Kidney glomerular epithelial cell (primary cell): ENCODE measurements at places on chromosomes 6 and 20.
A peak's percentile ranks its signal among the peaks of the same experiment; 100 is the strongest.

DNA sequence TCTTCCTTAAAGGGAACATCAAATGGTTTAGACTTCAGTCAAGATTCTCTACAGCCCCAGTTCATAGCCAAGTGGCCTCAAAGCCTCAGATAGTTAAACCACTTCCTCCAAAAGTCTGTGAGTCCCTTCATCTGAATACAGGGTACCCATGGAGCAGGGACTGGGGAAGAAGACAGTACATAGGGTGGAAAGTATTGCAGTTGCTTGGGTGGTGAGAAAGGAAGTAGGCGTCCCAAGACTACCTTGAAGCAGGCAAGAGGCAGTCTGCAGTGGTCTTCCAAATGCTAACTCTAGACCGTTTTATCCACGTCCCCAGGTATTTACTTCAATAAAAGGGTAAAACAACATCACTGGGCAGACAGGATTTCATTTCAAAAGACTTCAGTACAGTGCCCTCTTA lies 2.0 kb downstream of the FYN start:
- no peak for DNase-seq

- DNase-seq = no peak
Measured at GRCh38 chr6:145141572-145141971, 593.7 kb downstream of the EPM2A start.

- peak; percentile 94 for DNase-seq
Measured at GRCh38 chr20:13430346-13431002, 208.3 kb downstream of the TASP1 start.

GRCh38 chr6:120373185-120373584 lies 961.1 kb downstream of the TBC1D32 start:
- no peak for DNase-seq

DNA sequence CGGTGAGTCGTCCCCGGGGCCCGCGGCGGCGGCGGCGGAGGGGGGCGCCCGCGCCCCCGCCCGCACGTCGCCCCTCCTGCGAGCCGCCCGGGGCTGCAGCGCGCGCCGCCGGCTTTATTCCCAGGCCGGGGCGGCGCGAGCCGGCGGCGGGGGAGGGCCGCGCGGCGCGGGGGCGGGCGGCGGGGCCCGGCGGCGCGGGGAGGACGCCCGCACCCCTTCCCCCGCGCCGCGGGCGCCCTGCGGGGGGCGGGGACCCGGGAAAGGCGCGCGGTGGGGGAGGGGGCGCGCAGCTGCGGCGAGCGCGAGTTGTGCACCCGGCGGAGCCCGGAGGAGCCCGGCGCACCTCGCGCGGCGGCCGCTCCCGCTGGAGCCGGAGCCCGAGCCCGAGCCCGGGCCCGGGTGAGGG lies 646 bp downstream of the HMGA1 start:
- DNase-seq = no peak

GRCh38 chr20:61535536-61535935 lies 283.5 kb downstream of the CDH4 start:
- DNase-seq = no peak

GRCh38 chr6:18464176-18464575 lies 77.0 kb downstream of the RNF144B start:
- no peak for DNase-seq

GRCh38 chr6:8731874-8732273 lies 296.5 kb upstream of the SLC35B3 start:
- DNase-seq = no peak

DNA sequence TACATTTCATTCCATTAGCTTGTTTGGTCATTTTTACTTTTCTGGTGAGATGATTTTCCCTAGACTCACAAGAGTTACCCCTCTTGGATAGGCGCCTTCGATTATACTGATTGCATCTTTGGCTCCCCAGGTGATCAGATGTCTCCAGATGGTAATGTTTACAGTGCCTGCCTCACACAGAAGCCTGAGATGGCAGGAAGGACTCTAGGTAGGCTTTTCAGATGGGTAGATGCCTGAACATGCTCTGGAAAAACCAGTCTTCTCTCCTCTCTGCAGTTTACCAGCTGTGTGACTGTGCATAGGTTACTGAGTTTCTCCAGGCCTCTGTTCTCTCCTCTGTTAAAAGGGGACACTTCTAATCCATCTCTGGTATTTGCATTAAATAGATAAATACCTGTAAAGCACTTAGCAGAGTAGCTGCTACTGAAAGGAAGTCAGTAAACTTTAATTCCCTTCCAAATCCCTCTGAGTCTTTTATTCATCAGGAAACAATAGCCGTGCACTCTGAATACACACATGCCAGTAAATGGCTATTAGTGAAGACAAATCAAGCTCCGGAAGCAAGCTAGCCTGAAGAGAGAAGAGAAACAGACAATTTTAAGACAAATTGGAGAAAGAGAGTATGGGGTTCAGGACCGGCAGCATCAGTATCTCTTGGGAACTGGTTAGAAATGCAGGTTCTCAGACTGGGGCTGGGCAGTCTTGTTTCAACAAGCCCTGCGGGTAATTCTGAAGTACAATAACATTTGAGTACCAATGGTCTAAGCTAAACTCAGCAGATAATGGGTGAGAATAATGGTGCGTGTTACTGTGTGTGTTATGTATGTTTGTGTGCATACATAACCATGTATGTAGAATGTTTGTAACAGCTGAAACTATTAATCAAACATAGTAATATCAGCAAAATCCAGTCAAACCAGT lies 139.4 kb downstream of the UST start:
- DNase-seq = no peak

DNA sequence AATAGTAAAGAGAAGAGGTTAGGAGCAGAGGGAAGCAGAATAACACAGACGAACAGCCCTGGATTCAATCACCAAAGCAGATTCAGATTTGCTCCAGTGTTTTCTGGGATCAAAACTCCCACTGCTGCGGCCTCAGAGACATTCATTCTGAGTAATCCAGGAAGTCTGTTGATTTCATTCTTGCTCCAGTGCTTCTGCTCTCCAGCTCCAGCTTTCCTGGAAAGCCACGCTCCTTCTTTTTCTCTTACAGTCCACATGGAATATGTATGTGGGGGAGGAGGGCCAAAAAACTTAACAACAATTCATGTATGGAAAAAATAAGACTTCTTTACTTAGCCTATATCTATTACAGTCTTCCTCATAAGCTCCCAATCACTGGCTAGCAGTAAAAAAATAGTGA lies 26.4 kb upstream of the UST start:
- DNase-seq = peak; percentile 60

GRCh38 chr6:28383235-28384142 lies 16.1 kb downstream of the ZSCAN12 start:
- DNase-seq = peak; percentile 72

- peak; percentile 49 for DNase-seq
Measured at GRCh38 chr20:20083807-20084206, 31.5 kb downstream of the CFAP61 start.

GRCh38 chr6:3372184-3372846 lies 84.5 kb downstream of the SLC22A23 start:
- no peak for DNase-seq

- no peak for DNase-seq
Measured at GRCh38 chr20:50296450-50297375, 106.1 kb downstream of the CEBPB start.
